ENCODE measurements at places on chromosomes 16 and 17.

DNA sequence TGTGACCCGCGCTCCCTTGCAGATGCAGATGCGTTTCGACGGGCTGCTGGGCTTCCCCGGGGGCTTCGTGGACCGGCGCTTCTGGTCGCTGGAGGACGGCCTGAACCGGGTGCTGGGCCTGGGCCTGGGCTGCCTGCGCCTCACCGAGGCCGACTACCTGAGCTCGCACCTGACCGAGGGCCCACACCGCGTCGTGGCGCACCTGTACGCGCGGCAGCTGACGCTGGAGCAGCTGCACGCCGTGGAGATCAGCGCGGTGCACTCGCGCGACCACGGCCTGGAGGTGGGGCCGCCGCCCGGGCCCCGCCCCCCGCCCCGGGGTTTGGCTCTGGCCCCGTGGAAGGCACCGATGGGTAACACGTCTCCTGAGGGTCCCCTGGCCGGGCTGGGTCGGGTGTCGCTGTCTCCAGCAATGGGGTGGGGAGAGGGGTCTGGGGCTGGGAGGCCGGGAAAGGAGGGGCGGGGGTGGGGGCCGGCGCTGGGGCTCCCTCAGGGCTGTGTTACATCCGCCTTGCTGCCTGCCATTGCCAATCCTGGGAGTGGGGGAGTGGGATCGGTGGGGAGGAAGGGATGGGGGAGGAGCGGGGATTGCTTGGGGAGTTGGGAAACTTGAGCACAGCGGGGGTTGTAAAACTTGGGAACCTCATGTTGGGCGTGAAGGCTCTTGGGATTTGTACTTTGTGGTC is 737 bp downstream of the NUDT16L1 start:
- peak; percentile 8 for DNase-seq

DNA sequence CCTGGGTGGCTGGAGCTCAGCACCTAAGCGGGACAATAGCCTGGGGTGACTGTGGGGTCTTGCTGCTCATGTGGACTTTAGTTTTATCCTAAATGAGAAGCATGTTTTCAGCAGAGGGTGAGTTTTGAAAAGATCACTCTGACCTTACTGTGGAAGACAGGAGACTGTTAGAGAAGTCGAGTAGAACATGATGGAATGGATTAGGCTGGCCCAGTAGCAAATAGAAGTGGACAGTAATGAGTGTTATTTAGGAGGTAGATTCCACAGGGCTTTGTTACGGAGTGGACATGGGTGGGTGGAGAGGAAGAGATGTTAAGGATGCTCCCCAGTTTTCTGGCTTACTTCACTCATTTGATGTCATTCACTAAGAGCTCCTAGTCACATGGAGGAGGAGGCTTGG is 73.3 kb upstream of the TBX2 start:
- no peak for DNase-seq

DNA sequence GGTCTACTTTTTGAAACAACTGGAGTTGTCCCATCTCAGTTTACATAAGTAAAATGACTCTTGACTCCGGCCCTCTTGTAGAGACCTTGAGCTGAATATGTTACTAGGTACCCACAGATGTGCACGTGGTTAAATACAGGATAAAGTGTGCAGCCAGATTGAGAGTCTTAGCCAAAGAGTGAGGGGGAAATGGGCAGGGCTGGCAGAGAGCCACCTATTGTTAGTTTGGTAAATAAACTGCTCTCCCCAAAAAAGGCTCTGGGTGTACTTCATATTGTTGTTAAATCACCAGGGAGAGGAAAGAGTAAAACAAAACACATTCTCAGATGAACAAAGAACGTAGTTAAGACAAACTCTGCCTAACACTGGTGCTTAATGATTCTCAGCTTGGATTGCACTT is 20.3 kb downstream of the G6PC1 start:
- DNase-seq, result no peak

DNA sequence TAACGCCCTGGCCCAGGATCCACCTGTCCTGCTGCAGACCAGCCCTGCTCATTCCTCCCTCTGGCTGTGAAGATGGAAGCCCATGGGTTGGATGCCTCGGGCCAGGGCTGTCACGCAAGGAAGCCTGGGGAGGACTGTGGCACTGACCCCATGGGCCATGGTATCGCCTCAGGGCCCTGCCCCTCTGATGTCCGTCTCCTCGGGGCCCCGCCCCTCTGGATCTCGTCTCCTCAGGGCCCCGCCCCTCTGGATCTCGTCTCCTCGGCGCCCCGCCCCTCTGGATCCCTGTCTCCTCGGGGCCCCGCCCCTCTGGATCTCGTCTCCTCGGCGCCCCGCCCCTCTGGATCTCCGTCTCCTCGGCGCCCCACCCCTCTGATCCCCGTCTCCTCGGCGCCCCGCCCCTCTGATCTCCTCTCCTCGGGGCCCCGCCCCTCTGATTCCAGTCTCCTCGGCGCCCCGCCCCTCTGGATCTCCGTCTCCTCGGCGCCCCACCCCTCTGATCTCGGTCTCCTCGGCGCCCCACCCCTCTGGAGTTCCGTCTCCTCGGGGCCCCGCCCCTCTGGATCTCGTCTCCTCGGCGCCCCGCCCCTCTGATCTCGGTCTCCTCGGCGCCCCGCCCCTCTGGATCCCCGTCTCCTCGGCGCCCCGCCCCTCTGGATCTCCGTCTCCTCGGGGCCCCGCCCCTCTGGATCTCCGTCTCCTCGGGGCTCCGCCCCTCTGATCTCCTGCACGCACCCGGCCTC is 24.0 kb downstream of the METRNL start:
- no peak for DNase-seq

DNA sequence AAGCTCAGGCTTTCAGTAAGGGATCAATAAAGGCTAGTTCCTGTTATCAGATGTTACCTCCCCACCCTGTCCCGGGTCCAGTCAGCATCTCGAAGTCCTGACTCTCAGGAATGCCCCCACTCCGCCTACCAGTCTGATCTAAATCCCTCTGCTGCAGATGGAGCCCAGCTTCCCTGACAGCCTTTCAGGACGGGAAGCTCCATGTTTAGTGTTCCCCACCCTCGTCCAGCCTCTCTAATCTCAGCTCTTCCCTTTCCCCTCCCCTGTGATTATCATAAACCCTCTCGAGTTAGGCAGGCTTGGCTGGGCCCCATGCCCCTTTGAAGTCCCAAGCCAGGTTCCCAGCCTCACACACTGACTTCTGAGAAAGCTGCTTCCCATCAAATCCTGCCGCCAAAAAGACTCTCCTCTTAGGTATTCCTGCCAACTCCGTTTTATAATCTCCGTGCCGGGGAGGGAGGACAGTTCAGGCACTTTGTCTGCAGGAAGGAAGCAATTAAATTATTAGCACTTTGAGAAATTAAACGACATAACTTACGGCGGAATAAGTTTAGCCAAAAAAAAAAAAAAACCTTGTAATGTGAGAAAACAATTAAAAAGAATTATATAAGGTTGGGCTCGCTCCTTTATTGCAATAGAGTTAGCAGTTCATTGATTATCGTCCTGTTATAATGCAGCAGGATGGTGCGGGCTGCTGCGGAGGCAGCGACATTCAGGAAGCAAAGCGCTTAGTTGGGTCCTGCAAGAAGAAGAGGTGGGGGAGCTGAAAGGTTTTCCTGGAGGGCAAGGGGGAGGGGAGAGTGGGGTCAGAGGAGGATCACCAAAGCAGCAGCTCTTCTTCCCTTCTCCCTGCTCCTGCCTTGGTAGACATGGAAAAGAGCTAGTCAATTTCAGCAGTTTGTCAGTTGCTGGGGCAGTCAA is 16.8 kb upstream of the ETV4 start:
- DNase-seq, result no peak

- DNase-seq, result no peak
These were observed 7.9 kb downstream of the KCTD5 start for GRCh38 chr16:2689968-2690801.

- DNase-seq, result no peak
These were observed 6.8 kb downstream of the TK1 start for GRCh38 chr17:78180083-78180482.

GRCh38 chr16:56844056-56844455 is 21.0 kb upstream of the SLC12A3 start:
- DNase-seq, result no peak

- DNase-seq, result no peak
These were observed 250.6 kb upstream of the SALL1 start for GRCh38 chr16:51401673-51402072.

GRCh38 chr16:89685916-89686315 is 573 bp upstream of the CDK10 start:
- no peak for DNase-seq

- DNase-seq, result no peak
These were observed 1.9 kb upstream of the UNC13D start for GRCh38 chr17:75845933-75846691.

GRCh38 chr16:46801428-46802049 is 29.4 kb downstream of the C16orf87 start:
- DNase-seq, result no peak

GRCh38 chr17:72332367-72332766 is 211.5 kb downstream of the SOX9 start:
- no peak for DNase-seq

Measured in AG04450 (cell line).